ENCODE measurements at places on chromosomes 16 and 17. TPM values are rescaled to one million over a fixed set of nuclear protein-coding genes. Genes with fewer than 3 reads are reported as not detected.

The PNPO gene
- total RNA-seq: 27.1 TPM

The GDPD1 gene
- total RNA-seq: 3.2 TPM

The ITGA2B gene
- 0.72 TPM for total RNA-seq

The SOST gene
- total RNA-seq: not detected
